Stimulated activated CD4-positive, alpha-beta T cell treated with anti-CD3 and anti-CD28 coated beads, Interleukin-12 subunit alpha, Interleukin-12 subunit beta, amount 100 ng/mL, for 24 hours (primary cell): ENCODE measurements at places on chromosomes 6 and 20.

GRCh38 chr6:53391170-53391569 is 42.4 kb upstream of the ELOVL5 start:
- no peak for DNase-seq

GRCh38 chr6:144664947-144665346 is 379.8 kb downstream of the UTRN start:
- no peak for DNase-seq

GRCh38 chr20:32183947-32184635 is 23.5 kb downstream of the PLAGL2 start:
- DNase-seq = no peak

DNA sequence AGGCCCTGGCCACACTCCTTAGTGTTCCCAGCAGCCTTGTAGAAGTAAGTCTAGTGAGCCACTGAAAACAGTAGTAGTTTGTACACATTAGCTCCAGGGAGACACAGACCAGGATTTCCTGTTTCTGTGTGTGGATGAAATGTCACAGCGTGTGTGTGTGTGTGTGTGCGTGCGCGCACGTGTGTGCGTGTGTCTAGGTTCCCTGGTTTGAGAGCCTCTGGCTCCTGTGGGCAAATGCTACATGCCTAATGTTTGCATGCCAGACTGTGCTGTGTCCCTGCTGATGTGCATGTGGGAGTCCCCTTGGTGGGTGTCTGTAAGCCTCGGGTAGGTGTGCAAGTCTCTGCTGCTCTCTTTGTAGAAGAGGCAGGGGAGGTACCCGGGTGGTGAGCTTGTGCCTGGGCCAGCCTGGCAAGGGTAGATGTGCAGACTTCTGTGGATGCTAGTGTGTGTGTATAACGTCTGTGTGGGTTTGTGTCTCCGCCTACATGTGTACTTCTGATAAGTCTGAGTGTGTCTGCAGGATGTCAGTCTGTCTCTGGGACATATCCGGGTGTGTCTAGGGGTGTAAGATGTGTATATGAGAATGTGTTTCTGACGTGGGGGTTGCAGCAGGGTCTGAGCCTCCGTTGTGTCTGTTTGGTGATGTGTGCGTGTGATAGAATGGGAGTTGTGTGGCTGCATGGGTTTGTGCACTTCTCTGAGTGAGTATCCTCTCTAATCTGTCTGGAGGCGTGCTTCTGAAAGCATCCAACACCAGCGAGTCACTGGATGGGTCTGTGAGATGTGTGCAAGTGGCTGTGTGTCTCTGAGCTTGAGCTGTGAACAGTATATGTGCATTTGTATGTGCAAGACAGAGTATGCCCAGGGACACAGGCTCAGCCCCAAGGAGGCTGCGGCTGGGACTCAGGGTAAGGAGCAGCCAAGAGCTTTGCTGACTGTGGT is 19.0 kb upstream of the TLDC2 start:
- no peak for DNase-seq
